ENCODE measurements at places on chromosomes 16 and 17.

GRCh38 chr17:4877089-4877488 lies 22.2 kb upstream of the C17orf107 start:
- no peak for DNase-seq

GRCh38 chr16:69465083-69465721 lies 40.8 kb downstream of the CYB5B start:
- no peak for DNase-seq

- no peak for DNase-seq
Observed at GRCh38 chr17:41864498-41864835, 756 bp downstream of the KLHL11 start.

DNA sequence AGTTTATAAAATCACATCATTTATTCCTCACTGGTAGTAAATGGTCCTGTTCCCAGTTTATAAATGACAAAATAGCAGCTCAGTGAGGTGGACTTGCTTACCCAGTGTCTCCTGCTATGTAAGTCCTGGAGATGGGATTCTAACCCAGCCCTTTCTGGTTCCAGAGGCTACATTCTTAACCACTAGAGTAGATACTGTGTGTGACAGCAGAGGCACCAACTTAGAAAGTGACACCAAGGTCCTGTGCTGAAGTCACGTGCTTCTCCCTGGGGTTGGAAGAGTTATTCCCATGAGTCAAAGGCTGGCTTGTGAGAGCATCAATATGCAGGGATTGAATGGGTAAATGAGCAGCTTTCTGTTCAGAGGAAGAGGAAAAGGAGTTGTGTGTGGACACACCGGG lies 167.3 kb upstream of the IRX3 start:
- no peak for DNase-seq

DNA sequence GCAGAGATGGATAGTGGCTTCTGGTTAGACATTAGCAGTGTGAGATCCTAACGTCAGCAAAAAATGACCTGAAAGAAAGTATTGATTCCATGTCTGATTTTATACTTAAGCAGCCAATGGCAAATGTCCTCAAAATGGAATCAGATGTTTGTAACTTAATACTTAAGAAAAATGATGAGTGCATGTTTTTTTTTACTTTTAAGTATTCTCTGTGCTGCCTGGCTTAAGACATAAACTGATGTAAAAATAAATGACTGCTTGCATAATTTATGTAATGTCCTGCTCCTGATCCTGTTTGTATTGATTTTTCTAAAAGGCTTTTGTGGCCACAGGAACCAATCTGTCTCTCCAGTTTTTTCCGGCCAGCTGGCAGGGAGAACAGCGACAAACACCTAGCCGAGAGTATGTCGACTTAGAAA lies 7.4 kb downstream of the CBFB start:
- DNase-seq, result no peak

DNA sequence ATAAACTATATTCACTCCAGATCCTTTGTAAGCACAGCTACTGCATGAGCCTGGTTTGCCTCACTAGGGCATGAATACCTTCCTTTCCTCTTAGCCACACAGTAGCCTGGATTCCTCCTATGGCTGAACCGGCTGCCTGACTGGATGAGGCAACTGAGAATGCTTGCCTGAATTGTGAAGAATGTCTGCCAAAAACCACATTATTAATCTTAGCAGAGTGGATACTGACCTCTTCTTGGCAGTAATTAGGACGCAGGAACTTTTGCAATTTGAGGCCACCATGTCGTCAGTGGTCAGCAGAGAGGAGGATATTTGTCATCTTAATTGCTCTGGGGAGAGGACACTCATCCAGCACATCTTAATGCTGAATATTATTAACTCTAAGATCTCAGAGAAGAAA lies 651.8 kb upstream of the GOT2 start:
- no peak for DNase-seq

DNA sequence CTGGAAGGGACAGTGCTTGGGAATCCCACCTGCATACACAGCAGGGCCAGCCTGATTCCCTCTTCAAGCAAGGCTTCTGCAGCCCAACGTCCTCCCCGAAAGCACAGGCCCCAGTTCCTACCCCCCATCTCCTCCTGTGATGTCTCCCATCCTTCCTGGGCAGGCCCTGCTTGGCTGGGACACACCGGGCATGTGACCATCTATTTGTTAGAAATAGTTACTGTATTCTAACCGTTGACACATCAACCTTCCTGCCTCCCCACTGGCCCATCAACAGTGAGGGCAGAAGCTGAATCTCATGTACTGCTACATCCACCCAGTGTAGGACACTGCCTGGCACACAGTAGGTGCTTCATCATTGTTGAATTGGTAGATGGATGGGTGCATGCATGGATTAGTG lies 10.7 kb downstream of the PRR29 start:
- no peak for DNase-seq

GRCh38 chr17:69724238-69724637 lies 309.7 kb downstream of the MAP2K6 start:
- DNase-seq, result no peak

GRCh38 chr16:89565506-89566372 lies 5.3 kb downstream of the RPL13 start:
- no peak for DNase-seq

GRCh38 chr17:73536700-73537605 lies 107.3 kb downstream of the SDK2 start:
- DNase-seq, result no peak

DNA sequence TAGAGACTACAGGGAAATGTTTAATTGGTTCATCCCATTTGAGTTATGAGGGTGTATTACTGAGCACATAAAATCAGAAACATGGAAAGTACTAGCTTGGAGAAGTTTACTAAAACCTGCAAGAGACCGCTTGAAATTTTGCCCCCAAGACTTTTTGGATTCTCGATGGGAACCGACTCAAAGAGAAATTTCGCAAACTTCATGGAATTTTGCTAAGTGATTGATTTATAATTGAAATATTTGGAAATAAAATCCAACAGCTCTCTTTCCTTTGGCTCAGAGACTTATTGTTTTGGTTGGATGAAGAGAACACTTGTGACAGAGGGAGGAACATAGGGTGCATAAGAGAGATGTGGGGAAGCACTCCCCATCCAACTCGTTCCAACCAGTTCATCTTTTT lies 574.4 kb downstream of the WWOX start:
- no peak for DNase-seq

- no peak for DNase-seq
Observed at GRCh38 chr16:12188935-12189249, 212.4 kb downstream of the SNX29 start.

DNA sequence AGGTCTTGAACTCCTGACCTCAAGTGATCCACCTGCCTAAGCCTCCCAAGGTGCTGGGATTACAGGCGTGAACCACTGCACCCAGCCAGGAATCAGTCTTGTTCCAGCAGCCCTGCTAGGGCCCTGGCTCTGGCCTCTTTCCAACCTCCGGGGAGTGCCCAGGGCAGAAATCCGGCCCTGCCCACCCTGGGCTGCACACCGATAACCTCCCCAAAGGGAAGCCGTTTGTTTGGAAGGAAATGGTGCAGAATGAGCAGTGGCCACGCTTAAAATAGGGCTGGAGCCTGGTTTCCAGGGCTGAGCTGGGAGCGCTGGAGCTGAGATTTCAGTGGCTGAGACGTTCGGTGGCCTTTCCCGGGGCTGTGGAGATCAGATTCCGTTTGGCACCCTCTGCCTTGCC lies 17.8 kb upstream of the EMP2 start:
- no peak for DNase-seq

- no peak for DNase-seq
Observed at GRCh38 chr17:77717941-77718668, 240.4 kb upstream of the TNRC6C start.

GRCh38 chr16:84138824-84139627 lies 6.0 kb downstream of the HSDL1 start:
- no peak for DNase-seq
